Astrocyte of the spinal cord (primary cell): ENCODE measurements at places on chromosomes 13 and 19.
A peak's percentile ranks its signal among the peaks of the same experiment; 100 is the strongest.

- DNase-seq: no peak
Observed at GRCh38 chr13:29546662-29547061, 48.8 kb downstream of the SLC7A1 start.

DNA sequence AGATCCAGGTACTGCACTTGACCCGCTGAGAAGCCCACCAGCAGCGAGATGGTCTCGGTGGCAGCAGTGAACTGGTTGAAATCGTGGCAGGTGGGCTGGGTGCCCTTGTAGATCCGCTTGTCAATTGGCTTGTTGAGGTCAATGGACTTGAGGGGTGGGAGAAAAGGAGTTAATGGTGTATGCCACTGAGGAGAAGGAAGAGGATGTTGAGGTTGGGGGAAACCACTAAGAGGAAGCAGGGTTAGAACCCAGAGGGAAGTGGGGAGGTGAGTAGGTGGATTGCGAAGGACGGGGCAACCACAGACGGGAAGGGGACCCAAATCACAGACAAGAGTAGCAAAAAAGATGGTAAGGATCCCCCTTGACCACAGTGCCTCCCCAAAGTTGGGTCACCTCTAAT is 1.7 kb downstream of the DMWD start:
- no peak for DNase-seq

DNA sequence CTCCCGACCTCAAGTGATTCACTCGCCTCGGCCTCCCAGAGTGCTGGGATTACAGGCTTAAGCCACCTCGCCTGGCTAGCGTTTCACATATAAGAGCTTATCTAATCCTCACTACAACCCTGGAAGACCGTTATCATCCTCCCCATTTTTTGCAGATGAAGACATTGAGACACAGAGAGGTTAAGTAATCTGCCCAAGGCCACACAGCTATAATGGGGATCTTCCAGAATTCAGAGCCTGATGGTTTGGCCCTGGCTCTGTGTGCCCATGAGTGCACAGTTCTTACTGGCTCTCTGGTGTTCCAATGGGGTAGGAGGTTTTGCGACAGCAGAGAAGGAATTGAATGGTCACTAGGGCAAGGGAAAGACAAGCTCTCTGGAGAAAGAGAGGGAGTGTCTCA is 16.8 kb upstream of the KCTD15 start:
- DNase-seq: no peak

- peak; percentile 80 for DNase-seq
Observed at GRCh38 chr13:107370015-107370785, 802.3 kb upstream of the ARGLU1 start.

DNA sequence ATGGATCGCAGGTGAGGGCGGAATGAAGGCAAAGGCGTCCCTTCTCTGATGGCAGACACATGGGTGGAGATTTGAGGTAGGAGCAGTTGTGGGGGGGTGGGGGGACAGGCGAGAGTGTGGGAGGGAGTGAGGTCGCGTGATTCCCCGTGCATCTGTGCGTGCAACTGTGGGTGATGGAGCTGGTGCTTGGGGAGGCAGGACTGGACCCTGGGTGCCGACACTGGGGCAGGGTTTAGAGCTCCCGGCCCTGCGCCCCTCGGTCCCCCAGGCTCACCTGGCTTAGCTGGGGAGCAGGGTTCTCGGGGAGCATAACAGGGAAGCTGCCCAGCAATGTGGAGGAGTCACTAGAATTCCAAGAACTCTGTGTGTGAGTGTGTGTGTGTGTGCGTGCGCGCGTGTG is 3.4 kb downstream of the TMPRSS9 start:
- no peak for DNase-seq

GRCh38 chr19:13033819-13034611 is 38.7 kb downstream of the NFIX start:
- DNase-seq: peak; percentile 56

- no peak for DNase-seq
Observed at GRCh38 chr13:108728370-108728769, 99.0 kb downstream of the MYO16 start.

GRCh38 chr19:11293433-11294389 is 2.2 kb upstream of the TSPAN16 start:
- peak; percentile 88 for DNase-seq

DNA sequence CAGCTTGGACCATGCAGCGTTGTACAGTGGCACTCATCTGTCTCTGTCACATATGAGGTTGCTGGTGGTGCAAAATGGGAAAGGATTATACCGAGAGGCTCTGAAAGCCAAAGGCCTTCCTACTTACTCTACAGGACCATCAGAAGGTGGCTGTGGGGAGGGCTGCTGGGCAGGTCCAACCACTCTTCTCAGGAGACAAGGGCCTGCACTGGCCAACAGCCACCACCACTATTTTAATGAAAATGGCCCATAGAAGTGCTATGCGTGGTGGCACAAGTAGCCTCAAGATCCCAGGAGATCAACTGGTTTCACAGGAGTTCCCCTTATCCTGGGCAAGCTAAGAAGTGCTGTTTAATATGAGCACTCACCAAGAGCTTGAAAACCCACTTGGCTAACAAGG is 52.3 kb downstream of the MRPL57 start:
- DNase-seq: no peak

GRCh38 chr19:2365201-2365970 is 5.3 kb downstream of the TMPRSS9 start:
- DNase-seq: no peak

- DNase-seq: peak; percentile 78
Observed at GRCh38 chr19:45681391-45682015, 10.2 kb downstream of the SNRPD2 start.

DNA sequence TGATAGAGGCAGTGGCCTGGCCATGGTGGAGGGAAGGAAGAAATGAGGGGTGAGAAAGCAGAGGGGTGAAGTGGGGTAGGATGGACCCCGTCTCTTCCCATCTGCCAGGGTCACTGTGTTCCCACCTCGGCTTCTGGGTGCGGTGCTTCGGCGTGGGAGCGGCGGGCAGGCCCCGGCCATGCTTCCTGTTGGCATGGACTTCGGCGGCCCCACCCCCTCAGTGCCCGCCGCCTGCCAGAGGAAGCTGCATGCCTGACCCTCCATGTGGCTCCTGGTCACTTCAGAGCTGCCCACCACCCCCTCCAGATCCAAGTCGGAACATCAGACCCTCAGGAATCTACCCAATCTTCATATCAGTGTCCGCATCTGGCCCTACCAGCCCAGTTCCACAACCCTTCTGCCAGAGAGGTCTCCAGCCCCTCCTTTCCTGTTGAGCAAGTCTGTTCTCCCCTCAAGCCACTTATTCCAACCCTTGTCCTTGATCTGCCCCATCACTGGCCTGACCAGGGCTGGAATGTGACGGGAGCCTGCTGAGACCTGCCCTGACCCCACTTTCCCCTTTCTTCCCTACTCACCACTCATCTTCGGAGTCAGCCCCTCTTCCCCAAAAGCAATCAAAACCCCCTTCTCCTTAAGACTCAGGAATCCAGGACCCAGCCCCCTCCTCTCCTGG is 1.5 kb downstream of the KCNN4 start:
- no peak for DNase-seq

DNA sequence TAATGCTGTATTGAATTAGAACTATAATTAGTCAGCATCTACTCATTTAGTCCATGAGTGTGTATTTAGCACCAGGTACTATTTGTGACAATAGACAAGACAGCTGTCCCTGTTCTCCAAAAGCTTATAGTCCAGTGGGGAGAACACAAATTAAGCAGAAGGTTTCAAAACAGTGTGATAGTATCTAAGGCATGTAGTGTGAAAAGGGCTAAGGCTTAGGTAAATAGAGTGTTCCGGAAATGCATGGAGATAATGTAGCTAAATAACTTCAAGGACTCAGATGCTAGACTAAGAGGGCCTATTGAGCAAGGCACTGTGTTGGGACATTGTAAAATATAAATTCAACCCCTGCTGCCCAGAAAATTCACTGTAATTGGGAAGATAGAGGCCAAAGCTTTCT is 144.1 kb upstream of the MIR17HG start:
- DNase-seq: no peak

DNA sequence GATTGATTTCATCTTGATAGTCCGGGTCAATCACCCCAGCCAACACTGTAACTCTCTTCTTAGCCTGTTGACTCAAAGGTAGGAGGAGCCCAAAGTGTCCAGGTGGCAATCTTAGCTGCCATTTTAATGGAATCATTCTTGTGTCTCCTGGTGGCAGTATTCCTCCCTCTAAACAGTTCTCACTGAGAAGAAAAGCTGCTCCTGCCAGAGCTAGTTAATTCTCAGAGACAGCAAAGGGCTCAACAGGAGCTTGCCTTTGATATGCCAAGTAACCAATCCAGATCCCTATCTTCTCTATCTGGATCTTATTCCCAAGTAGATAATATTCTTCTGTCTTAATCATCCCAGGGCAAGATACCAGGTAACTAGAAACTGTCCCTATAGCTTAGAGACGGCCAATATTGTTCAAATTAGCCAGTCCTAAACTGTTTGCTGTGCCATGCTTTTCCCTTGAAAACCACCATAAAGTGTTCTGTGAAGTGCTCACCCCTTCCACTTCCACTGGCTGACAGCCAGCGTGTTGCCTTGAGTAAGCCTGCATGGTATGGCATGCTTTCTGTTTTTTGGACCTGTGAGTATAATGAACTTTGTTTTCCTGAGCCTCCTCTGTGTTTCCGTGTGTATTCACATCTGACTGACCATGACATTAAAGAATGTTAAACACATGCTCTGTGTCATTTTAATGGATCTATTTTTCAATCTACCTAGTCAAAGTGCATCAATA is 463.7 kb upstream of the SLITRK5 start:
- no peak for DNase-seq

GRCh38 chr13:71055644-71056043 is 811.4 kb downstream of the DACH1 start:
- no peak for DNase-seq

DNA sequence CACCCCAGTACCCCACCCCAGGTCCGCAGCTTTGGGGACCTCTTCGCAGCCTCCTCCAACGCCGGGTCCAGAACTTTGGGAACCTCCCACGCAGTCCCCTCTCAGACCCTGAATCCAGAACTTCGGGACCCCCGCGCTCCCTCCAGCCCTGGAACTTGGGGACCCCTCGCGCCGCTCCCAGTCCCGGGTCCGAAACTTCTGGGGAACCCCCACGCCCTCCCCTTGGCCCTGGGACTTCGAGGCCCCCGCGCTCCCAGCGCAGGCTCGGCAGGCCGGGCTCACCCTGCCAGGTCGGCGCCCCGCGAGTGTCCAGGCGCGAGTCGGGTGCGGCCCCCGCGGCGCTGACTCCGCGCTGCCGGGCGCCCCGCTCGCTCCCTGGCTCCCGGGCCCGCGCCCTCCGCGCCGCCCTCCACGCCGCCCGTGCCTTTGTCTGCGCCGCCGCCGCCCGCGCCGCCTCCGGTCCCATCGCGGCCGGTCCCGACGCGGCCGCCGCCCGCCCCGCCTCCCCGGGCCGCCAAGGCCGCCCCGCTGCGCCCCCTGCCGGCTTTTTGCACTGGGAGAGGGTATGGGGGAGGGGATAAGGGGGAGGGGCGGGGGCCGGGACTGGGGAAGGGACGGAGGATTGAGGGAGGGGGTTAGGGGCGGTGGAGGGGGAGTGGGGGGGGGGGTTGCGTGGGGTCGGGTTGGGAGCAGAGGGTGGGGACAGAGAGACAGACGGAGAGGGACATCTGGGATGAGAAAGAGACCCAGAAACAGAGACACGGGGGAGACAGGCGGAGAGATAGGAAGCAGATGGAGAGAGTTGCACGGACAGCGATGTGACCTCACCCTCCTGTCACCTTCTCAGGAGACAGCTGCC is at the start of gene HOMER3:
Gene HOMER3 (minus strand): TSS at position 449 of the 859 bp plus-strand sequence. CDS start 2,235 bp downstream, outside the sequence.
- peak; percentile 29 for DNase-seq

GRCh38 chr13:21338639-21339278 is 120.3 kb downstream of the ZDHHC20 start:
- DNase-seq: no peak

DNA sequence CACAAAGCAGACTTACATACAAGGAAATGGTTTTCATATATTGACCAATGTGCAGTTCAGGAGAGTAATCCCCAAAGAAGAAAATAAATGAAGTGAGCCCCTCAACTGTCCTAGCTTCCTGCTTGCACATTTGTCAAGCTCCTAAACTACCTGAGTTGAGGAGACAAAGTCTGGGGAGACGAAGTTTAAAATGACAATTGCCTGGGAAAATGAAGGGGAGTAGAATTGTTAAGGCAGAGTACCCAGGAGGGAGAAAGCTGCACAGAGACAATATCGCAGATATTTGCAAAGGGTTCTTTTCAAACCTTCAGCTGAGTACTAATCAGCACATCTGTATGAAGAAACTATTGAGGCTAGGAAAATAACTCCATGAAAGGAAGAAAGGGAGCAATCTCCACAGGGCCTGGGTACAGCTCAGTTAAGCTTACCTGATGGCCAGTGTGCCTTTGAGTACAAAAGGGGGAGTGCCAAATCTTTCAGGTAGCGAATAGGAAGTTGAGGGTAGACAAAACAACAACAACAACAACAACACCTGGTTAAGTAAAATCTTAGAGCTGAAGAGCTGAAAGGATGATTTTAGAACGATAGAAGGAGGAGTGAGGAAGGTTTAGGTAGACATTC is 1700.1 kb upstream of the PRR20A start:
- no peak for DNase-seq

DNA sequence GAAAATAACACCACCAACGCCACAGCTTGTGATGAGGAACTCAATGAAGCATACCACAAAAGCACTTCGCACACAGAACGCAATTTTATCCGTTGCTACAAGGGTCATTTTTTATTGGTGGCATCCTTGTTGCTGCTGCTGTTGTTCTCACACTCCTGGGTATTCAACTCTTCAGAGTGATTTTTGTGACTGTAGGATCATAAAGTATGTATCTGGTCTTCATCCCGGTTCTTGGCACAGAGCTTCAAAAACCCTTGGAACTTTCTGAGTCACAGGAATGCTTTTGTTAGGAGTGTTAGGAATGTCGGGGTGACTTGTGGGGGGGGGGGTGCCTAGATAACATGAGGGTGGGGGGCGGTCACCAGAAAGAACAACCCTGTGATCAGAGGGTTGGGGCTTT is 108.4 kb downstream of the ZNF557 start:
- DNase-seq: no peak

- DNase-seq: no peak
Observed at GRCh38 chr19:18051887-18052286, 34.8 kb downstream of the IL12RB1 start.

DNA sequence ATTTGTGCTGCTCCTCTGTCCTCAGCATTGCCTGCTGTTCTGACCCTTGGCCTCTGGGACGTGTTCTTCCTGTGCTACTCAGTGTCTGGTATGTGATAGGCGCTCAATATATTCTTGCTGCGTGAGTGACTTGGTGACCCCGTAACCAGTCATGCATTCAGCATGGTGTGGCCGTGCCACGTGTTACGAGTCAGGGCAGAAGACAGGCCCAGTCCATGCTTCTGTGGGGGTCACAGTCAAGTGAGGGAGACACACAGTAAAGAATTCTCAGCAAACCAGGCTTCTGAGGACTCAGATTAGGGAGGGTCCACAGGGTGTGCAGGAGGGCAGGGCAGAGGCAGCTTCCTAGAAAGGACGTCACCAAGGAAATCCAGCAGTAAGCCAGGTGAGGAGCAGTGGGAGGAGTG is 7.9 kb downstream of the PPP1R37 start:
- no peak for DNase-seq
